GM12878 (cell line): ENCODE measurements at places on chromosomes 2 and 18.

DNA sequence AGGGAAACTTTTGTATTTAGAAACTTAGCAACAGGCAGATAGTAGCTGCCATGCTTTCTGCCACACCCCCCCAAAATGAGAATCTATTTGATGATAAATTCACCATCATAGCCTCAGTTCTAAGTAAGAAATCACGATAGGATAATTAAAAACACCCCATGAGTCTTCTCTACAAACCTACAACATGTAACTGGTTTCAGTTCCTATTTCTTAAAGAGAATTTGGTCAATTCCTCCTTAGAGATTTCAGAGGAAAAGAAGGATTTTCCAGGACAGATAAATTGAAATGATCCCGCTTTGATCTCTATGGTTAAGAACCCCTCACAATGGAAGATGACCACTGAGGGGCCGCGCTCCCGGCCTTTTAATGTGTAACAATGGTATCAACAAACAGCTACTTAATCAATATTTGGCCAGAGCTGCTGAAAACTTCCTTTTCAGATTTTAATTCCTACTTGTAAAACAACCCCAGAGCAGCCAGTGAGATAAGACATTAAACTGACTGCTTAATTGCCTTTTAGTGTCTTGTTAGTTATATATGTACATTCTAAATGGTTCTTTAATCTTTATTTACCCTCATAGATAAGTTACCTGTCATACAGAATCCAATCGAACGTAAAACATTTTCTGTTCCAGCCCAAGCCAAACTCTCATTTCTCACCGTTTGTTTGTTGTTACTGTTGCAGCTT is 10.1 kb downstream of the PAX3 start:
- DNase-seq = no peak

DNA sequence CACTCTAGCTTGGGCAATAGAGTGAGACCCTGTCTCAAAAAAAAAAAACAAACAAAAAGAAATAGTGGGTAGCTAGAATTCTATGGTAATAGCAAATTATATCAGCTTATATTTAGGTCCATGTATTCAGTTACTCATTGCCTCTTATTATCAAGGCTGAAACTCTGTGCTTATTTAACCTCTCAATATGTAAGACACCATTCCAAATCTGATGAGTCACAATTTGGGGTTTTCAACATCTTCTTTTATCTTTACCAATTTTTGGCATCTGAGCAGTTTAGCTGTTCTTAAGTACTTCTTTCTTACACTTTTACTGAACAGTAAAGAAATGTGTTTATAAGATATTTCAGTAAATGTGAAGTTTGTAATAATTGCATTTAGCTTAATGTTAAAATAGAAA is 69.3 kb downstream of the TTC27 start:
- DNase-seq = no peak

DNA sequence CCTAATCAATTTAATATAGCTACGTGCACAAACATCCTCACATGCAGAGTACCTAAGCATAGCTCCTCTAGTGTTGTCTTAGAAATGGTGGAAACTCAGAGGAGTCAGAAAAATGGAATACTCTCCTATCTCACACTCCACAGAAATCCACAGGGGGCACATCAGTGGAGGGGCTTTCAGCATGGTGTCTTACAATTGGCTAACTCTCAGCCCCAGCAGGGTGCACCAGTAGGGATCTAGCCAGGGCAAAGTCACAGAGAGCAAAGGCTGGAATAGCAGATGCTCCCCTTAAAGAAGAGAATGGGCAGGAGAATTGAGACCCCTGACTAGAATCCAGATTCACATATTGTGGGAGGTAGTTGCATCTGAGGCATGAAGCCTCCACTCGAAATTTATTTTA is 135.7 kb downstream of the MAIP1 start:
- DNase-seq = no peak

- no peak for DNase-seq
Measured at GRCh38 chr2:45237850-45238542, 228.7 kb upstream of the SIX2 start.

GRCh38 chr18:62186774-62187542 is at the start of the genes PIGN and RELCH:
Gene PIGN, minus strand, starts transcription at chr18:62187056. Its CDS starts 25,703 bp downstream, at chr18:62161353.
Gene RELCH, plus strand, starts transcription at chr18:62187255. Its CDS starts 251 bp downstream, at chr18:62187506.
- peak; percentile 92 for DNase-seq

- DNase-seq = no peak
Measured at GRCh38 chr2:132621131-132621875, 48.7 kb downstream of the LYPD1 start.

- no peak for DNase-seq
Measured at GRCh38 chr2:236653863-236654262, 84.2 kb downstream of the ACKR3 start.

- peak; percentile 34 for DNase-seq
Measured at GRCh38 chr2:134324947-134325346, 71.1 kb downstream of the MGAT5 start.

- DNase-seq = peak; percentile 60
Measured at GRCh38 chr2:218895759-218896500, 15.3 kb downstream of the WNT10A start.

- DNase-seq = no peak
Measured at GRCh38 chr18:63848159-63848558, 39.3 kb upstream of the SERPINB2 start.

DNA sequence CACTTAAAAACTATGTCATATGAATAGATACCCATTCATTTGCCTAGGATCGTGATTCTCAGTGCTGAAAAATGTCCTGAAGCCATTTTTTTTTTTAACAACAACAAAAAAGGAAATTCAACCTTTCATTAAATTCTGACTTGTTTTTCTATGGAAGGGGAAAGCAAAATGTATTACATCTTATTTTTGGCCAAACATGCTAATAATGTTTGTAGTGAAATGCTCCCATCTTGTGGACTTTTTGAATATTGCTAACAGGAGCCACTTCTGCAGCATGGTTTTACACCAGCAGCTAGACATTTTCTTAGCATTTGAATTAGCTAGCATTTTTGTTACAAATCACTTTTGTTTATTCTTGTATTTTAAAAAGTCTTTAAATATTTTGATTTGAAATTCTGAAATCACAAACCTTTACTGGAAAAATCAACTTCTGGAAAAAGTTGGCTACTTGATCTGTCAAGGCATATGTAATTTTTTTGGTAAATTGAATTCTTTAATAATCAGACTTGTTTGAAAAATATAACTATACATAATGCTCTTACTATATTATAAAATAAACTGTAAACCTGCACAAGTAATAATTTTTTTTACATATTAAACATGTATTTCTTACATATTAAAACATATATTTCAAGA is 75.8 kb downstream of the KIDINS220 start:
- DNase-seq = peak; percentile 35

DNA sequence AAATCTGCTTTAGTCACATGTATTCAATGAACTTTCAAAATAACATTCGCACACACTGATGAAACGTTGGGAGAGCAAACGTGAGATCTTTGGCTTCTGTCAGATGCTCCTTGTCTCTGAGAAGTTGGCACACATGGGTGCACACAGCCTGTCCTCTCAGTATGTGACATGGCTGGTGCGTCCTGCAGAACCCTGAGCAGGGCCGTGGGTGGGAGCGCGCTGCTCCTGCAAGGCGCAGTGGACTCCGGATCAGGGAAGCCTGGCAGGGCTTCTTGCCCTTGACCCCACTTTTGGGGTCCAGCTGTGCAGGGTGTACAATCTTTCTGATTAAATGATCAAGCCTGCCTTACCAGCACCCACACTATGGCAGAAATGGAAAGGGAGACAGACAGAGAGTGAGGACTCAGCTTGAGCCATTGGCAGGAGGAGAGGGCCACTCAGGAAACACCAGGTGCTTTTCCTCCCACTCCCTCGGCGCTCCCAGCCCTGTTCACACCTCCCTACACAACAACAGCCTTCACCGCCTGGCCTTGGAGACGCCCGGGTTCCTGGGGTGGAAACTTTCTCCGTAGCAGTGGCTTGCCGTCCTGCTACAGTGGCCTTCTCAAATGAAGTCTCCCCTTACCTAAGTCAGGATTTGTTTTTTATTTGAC is 108.4 kb upstream of the SNTG2 start:
- no peak for DNase-seq

DNA sequence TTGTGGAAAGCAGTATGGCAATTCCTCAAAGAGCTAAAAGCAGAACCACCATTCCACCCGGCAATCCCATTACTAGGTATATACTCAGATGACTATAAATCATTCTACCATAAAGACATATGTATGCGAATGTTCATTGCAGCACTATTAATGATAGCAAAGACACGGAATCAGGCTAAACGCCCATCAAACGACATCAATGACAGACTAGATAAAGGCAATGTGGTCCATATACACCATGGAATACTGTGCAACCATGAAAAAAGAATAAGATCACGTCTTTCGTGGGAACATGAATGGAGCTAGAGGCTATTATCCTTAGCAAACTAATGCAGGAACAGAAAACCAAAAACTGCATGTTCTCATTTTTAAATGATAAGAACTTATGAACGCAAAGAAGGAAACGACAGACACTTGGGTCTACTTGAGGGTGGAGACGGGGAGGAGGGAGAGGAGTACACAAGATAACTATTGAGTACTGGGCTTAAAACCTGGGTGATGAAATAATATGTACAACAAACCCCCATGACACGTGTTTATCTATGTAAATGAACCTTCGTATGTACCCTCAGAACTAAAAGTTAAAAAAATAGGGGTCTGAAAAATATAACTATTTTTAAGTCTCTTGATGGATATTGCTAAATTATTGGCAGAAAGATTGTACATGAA is 32.0 kb upstream of the CYTIP start:
- DNase-seq = no peak

DNA sequence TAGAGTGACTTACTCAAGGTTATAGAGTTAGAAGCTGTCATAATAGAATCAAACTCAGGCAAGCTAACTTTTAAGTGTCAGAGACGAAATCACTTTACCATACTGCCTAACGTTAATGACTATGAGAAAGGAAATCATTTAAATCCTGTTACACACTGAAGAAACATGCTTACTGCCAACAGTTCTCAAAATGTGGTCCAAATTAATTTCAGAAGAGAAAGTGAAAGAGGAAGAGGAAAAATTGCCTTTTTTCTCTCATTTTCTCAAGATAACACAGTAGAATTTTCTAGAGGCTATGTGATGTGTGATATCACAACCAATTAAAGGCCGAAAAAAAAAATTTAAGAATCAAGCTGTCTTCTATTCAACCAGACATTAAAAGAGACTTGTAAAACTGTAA is 1362.7 kb upstream of the CHAC2 start:
- DNase-seq = no peak

DNA sequence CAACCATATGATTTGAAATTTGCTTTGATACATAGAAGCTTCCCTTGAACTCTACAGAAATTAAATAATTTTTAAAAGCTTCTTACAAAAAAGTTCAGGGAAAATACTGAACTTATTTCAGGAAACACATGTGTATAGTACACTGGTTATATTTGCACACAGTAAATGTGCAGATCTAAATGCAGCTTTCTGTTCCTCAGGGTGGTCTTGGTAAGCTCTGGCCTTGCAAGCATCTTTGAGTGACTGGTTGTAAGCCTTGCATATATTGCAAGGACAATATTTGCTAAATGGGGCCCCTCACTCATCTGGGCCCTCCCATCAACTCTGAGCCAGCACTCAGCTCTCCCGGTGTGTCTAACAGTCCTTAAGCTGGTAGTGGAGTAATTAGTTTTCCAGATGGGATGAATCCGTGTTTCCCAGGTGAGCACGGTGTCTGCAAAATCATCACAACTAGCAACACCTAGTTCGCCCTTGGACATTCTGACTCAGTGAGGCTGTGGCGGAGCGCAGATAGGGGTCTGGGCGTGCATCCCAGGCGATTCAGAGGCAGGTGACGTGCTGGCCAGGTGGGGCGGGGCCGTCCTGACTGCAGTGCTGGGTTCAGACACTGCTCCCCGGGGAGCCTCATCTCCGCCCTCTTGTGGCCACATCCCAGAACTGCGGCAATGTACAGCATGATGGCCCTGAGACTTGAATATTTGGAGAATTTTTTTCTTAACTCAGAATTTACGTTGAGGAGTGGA is 149.6 kb downstream of the MBP start:
- peak; percentile 48 for DNase-seq

- DNase-seq = no peak
Measured at GRCh38 chr2:47903781-47904490, 2.4 kb downstream of the FBXO11 start.

- DNase-seq = peak; percentile 78
Measured at GRCh38 chr2:113692698-113693428, 63.6 kb downstream of the SLC35F5 start.

GRCh38 chr2:149488706-149489440 is 98.7 kb downstream of the MMADHC start:
- no peak for DNase-seq

DNA sequence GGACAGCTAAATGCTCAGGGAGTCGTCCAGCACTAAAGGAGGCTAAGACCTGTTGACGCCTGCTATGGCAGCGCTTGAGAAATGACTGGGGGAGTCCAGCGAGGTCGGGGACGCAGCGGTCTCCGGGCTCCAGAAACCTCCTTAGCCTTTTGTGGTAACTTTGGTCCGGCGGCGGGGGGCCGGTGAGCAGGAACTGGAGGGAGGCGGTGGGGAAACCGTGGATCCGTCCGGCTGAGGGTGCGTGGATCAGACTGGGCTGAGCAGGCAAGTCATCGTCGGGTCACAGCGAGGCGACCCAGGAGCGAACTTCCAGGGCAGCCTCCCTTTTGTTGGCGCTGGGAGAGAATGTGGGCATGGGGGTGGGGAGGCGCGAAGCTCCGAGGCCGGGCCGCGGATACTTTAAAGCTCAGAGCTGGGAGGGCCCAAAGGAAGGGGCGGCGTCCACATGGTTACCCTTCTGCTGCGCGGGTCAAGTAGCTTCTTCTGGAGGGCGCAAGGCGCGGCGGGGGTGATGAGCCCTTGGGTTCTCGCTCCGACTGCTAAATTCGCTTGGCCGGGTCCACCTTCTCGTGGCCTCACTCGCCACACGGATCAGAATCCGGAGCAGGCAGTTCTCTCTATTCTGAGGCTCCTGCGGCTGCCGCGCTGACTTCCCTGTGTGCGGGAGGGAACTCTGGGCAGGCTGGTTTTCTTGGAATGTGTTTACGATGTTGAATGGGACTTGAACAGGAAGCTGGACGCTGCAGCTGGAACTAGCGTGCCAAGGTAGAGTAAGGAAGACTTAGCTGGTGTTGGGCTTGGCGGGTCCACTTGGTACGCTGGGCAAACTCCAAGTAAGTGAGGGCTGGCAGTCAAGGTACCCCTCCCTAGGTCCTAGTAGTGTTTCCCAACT is 920 bp downstream of the GULP1 start:
- DNase-seq = no peak

DNA sequence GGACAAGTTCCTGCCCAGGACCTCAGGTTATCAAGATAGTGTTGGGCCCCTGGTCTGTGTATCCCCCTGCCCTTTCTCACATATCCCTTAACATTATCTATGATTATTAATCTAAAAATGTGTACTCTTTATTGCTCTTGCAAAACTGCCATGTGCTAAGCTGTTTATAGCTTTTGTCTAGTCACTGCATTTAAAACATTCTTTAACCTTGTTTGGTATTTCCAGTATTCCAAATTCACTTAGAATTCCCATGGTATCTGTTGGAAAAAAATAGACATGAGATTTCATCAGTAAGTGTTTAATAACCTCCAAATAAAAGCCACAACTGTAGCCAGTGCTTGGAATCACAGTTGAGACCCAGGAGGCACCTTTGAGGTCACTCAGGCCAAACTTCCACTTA is 16.2 kb upstream of the GLS start:
- DNase-seq = no peak

GRCh38 chr2:37920570-37920969 is 4.5 kb upstream of the RMDN2 start:
- DNase-seq = no peak

- no peak for DNase-seq
Measured at GRCh38 chr2:56088411-56088810, 95.4 kb upstream of the CCDC85A start.
